Central memory CD8-positive, alpha-beta T cell (primary cell): ENCODE measurements at places on chromosomes 12 and 14.

DNA sequence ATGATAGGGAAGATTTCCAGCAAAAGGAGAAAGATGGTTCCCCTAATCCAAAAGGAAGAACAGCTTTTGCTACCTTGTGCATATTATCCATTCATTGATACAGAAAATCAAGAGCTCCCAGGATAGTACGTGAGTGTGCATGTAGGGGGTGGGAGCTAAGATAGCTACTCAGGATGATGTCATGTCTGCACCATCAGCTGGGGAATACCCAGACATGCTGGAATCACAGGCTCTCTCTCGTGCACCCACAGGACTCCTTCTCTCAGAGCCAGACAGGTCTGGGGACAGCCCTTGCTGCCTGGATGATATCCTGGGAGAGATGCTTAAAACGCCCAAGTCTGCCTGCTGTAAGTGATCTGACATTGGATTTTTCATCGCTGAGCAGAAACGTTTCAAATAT is 38.9 kb downstream of the FOXN3 start:
- no peak for DNase-seq

DNA sequence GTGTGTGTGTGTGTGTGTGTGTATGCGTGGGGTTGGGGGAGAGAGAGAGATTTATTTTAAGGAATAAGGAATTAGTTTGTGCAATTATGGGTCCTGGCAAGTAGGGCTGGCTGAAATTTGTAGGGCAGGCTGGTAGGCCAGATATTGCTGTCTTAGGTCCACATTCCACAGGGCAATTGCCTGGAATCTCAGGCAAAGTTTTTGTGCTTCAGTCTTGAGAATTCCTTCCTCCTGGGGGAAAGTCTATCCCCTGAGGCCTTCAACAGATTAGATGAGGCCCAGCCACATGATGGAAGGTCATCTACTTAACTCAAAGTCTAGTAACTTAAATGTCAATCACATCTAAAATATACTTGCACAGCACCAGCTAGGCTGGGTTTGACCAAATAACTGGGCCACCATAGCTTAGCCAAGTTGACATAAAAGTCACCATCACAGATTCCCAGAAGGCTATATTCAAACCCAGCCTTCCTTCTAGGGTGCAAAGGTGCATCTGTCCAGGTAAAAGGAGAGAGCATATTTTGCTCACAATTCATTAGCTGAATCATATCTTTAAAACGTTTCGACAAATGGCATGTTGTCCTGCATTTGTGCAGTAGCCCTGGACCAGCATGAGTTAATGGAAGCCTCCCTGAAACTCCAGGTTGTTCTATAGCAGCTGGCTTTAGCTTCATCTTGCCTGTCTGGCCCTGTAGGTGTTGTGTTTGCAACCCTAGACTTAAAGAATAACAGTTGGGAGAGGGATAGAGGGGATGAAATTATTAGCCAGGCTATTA is 63.1 kb downstream of the C14orf132 start:
- no peak for DNase-seq

GRCh38 chr14:93120517-93120916 is 4.8 kb upstream of the ITPK1 start:
- DNase-seq = no peak

DNA sequence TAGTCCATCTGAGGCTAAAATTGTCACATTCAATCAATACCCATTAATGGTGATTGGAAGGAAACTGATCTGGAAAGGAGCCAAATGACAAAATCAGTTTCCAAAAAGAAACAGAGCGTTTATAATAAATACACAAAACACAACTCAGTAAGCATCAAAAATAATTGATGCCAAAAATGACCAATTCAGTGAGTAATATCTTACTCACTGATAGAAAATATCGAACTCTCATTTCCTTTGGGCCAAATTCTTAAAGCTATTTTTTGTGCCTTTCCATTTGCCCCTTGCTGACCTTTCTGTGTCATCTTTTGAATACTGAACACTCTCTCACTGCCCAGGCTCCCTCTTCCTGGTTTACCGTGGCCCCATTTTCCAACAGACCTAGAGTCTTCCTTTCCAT is 22.5 kb upstream of the ATP2B1 start:
- DNase-seq = no peak

DNA sequence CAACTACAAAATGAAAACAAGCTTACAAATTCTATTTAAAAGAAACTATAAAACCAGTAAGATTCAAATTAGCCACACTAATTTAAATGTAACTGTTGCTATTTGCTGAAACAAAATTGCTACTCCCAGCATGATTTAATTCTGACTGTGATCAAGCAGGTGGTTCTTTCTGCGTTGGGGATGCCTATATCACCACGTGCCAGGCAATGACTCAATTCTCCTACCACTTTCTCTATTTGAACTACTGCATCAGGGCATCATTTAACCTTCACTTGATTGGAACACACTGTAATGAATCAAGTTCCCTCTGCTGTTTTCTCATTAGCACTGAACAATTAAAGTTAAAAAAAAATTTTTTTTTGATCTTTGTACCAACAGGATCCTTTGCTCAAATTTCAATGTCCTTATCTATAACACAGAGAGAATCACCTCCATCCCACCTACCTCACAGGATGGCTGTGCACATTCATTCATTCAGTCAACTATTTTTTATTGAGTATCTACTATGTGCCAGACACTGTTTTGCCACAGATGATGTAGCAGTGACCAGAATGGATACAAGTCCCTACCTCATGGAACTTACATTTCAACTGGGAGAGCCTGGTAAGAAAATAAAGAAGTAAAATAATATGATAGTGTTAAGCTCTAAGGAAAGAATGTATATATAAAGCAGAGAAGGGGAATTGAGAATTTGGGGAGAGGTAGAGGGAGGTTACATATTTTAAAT is 8.0 kb upstream of the ACTN1 start:
- no peak for DNase-seq

- no peak for DNase-seq
Observed at GRCh38 chr12:87690236-87690810, 338.9 kb downstream of the C12orf50 start.

GRCh38 chr12:9947674-9948073 is 15.5 kb upstream of the CLEC2A start:
- DNase-seq = no peak

DNA sequence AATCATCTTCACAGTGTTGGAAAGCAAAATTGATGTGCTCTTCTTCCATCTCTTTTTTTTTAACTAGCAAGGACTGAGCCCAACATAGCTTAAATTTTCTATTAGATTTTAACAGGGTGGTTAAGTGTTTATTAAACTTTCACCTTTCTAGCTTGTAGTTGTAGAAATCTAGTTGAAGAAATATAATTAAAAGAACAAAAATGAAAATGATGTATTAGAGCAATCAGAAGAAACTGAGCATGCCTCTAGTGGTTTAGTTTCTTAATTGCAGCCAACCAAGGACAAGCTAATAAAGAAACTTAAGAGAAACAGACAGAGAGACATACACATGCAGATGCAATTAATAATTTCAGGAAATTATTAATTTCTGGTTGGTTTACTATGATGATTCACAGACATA is 673.0 kb upstream of the LMO3 start:
- DNase-seq = no peak

DNA sequence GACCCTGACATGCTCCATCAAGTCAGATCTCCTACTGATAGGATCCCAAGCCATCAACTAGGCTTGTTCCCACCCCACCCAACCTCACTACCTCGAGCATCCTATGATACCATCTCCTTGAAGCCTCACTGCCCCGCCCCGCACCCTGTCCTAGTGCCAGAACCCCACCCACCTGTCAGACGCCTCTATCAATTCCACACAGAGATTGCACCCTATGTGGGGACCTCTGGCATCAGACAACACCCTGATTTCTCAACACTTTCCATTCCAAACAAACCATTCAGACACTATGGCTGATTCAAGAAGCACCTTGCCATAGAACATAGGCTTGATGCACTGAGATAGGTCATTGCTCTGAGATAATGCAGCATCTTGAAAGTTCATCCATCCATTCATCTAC is 3.1 kb upstream of the GLTP start:
- DNase-seq = no peak

GRCh38 chr14:57323721-57324120 is 55.0 kb downstream of the AP5M1 start:
- DNase-seq = no peak

DNA sequence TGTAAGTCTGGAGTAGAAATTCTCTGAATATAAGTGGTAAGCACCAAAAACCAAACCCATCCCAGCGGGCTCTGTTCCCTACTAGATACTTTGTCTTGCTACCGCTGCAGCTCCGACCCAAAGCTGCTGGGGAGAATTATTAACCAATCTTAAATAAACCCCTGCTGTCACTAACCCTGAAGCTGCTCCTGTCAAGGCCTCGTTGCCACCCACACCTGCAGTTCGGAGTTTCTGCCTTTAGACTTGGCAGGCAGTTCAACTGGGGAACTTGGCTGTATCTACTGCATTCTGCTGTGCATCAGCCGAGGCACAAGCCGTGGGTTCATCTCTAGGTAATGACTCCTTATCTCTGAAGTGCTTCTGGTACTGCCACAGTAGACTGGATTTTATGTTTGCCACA is 55.5 kb downstream of the PPM1A start:
- no peak for DNase-seq

DNA sequence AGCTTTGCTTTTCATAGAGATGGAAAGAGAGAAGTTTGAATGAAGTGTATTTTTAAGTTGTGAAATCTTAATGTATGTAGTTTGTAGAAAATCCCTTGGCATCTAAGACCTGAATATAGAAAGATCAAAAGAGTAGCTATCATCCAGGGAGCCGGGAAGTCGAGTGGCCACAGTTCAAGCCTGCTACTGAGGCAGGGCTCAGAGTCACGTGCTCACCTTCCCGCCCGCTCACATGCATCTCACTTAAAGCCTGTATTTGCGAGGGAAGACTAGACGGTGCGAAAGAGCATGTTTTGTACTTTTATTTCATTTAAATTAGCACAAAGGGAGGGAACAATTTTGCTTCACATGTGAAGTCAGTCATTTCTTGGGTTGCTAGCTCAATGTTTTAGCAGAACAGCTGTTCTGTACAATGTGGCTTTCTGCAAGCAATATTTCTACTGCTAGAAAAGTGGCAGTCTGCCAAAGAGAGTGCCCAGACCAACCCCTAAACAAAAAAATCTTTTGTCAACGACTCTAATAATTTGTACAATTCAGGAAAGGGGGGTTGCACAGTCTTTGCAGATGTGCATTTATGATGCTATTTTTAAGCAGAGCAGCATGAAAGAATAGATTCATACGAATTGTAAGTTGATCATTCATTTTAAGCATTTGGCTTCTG is 290.7 kb downstream of the NPAS3 start:
- no peak for DNase-seq

DNA sequence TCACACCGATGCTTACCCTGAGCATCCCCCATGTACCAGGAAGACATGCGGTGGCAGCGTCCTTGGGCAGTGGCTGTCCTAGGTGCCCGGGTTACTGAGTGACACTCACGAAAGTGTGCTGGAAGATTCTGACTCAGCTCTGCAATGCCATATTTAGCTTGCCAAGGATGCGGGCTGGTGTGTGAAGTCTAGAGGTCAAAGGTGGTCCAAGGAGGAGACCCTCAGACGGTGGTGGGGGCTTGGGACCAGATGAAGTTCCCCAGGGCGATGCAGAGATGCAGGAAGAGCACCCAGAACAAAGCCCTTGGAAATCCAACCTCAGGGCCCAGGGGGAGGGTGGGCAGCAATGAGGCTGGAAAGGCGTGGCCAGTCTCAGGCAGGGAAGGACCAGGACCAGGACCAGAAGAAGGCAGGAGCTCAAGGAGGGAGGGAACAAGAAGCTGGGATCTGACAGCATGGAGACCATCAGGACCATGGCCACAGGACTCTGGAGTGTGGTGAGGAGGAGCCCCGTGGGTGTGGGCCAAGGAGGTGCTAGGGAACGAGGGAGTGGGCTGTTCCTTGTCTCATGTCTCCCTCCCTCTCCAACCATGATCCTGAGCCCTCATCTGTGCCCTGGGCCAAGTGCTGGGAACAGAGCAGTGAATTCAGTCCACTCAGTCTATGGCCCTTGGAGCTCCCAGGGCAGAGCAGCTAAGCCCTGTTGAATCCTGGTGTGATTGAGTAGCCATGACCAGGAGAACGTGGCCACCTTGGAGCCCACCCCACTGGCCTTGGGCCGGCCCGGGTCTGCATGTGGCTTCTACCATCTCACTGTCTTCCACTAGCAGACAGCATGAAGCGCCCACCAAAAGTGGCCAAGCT is 310.1 kb upstream of the DIO3 start:
- no peak for DNase-seq

DNA sequence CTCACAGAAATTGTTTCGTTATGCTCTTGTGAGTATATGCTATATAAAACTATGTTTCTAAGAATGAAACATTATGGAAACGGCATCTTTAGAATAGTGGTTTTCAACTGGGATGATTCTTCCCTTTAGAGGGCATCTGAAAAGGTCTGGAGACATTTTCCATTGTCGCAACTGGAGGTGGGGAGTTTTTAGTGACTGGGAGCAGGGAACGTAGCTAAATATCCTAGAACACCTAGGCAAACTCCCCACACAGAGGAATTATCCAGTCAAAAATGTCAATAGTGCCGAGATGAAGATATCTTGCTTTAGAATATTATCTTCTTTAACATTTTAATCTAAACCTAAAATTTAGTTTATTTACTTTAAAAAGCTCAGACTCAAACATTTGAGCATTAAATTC is 486.1 kb upstream of the FOXG1 start:
- DNase-seq = no peak

GRCh38 chr12:102951841-102952240 is 5.6 kb upstream of the ASCL1 start:
- DNase-seq = no peak

DNA sequence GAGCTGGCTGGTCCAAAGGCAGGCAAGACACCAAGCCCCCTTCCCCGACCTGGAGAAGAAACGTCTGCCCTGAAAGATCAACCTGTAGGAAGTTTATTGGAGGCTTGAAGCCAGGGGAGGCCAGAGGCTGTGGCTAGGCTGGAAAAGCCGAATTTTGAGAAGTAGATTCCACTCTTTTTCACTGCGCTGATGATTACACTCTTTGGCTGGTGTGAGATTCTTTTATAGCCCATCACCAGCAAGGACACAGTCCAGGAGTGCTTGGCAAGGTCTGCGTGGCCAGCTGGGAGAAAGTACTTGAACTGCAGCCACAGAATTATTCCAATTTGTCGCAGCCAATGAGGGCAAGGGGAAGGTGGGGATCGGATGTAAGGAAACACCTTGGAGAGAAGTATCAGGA is 45.0 kb downstream of the SYNE3 start:
- no peak for DNase-seq

- no peak for DNase-seq
Observed at GRCh38 chr12:60535363-60535762, 939.5 kb downstream of the SLC16A7 start.

GRCh38 chr12:90268574-90268973 is 559.9 kb upstream of the ATP2B1 start:
- DNase-seq = no peak
